ENCODE measurements at places on chromosomes 6 and 20.

- peak; percentile 34 for DNase-seq
Observed at GRCh38 chr20:31861385-31862156, 8.8 kb downstream of the DUSP15 start.

- no peak for DNase-seq
Observed at GRCh38 chr20:37364927-37365272, 19.0 kb downstream of the SRC start.

DNA sequence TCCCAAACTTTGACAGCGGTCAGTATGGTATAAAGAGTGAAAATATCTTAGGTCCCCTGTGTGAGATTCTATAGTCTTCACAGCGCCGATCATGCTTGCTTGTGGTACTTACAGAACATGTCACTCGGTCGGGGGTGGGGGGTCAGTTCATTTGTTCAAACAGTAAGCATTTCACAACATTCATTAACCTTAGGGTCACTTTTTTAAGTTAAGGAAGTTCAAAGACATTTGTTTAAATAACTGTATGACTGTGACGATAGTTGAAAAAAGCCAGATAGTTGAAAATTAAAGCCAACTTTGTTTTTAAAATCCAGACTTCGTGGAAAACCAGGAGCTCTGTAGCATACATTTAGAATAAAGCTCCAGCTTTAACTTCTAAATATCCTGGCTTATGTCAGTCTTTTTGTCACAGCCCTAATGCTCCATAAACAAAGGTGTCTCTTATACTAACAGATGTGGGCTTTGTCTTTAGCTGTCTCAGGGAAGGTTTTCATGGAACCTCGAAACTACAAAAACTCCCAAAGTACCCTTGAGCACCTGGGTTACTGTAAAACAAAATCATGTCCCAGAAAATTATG, 57.9 kb upstream of the PHACTR2 start:
- DNase-seq: no peak

- no peak for DNase-seq
Observed at GRCh38 chr6:166813461-166813860, 142.9 kb downstream of the RNASET2 start.

- DNase-seq: no peak
Observed at GRCh38 chr6:45479834-45480751, 102.4 kb upstream of the SUPT3H start.

GRCh38 chr6:38432479-38432878, 207.2 kb downstream of the BTBD9 start:
- DNase-seq: no peak

Measured in stimulated activated CD4-positive, alpha-beta T cell treated with anti-CD3 and anti-CD28 coated beads, Interleukin-1b, Interleukin-23, amount 100 ng/mL, for 24 hours (primary cell).